ENCODE measurements at places on chromosomes 6 and 20.

DNA sequence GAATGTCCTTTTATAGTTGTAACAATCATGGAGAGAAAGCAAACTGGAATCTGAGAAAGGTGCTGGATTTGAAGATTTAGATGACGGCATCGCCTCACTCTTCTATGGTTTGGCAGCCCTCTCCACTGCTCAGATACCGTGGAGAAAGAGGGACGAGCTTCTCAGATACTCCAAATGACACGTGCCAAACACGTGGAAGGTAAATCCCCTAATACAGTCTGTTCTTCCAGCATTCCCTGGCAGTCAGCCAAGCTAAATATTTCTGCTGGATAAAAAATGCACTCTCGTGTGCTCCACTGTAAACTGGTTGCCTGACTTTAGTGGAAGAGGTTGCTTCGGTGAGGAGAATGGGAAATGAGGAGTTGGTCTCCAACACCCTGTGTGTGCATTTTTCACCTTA, 16.7 kb upstream of the PRDM1 start:
- peak; percentile 86 for DNase-seq

- peak; percentile 98 for DNase-seq
These were observed 107.1 kb downstream of the COL12A1 start for GRCh38 chr6:75098709-75099108.

DNA sequence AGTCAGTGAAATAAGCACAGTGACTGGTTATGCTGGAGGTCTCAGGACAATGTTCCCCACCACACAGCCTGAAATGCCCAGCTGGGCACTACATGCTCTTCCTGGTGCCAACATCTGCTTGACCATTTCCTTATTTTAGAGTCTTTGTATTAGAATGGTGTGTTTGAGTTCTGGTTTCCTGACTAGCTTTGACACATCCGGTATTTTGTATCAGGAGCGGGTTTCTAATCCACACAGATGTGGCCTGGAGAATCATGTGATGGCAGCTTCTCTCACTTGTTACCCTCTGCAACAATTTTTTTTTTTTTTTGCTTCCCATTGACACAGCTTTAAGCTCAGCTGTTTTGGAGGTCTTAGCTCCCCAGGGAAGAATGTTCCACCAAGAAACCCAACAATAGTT, 164.5 kb upstream of the CST7 start:
- DNase-seq, result no peak

DNA sequence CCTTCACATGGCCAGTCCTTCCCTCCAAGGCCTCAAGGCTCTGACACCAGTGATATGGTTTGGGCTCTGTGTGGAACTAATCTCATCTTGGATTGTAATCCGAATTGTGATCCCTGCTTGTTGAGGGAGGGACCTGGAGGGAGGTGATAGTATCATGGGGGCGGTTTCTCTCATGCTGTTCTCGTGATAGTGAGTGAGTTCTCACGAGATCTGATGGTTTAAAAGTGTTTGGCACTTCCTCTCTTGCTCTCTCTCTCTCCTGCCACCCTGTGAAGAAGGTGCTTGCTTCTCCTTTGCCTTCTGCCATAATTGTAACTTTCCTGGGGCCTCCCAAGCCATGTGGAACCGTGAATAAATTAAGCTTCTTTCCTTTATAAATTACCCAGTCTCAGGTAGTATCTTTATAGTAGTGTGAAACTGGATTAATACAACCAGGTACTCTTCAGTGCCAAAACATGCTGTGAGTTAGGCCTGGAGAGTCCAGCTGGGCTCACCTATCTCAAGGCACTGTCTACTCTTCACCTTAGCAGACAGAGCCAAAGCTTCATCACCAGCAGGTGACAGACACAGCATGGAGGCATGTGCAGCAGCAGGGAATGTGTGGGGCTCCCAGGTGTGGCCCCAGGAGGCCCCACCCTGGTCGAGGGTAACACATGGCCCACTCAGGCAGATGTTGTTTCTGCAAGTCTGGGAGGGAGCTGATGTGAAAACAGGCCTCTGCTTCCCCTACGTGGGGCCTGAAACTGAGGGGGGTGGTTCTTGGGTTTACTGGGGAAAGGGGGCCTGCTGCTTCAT, 97.5 kb upstream of the CDYL start:
- DNase-seq, result no peak

- DNase-seq, result no peak
These were observed 30.6 kb upstream of the FOXC1 start for GRCh38 chr6:1579096-1579495.

DNA sequence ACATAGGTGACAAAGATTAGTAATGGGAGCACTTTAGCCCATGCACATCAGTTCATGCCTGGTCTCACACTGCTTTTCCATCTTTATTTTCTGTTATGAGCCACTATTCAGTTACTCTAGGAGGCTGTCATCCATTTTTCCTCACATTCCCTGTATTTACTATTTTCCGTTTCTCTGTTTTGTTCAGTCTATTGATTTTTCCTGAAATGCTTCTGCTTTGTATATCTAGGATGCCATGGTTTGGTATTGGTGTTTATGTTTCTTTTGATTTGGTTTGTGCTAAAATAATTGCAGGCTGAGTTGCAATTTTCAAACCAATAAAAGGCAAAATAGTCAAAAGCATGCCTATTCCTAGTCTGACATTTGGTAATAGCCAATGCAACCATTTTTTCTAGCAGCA, 28.9 kb upstream of the ZNF292 start:
- no peak for DNase-seq

DNA sequence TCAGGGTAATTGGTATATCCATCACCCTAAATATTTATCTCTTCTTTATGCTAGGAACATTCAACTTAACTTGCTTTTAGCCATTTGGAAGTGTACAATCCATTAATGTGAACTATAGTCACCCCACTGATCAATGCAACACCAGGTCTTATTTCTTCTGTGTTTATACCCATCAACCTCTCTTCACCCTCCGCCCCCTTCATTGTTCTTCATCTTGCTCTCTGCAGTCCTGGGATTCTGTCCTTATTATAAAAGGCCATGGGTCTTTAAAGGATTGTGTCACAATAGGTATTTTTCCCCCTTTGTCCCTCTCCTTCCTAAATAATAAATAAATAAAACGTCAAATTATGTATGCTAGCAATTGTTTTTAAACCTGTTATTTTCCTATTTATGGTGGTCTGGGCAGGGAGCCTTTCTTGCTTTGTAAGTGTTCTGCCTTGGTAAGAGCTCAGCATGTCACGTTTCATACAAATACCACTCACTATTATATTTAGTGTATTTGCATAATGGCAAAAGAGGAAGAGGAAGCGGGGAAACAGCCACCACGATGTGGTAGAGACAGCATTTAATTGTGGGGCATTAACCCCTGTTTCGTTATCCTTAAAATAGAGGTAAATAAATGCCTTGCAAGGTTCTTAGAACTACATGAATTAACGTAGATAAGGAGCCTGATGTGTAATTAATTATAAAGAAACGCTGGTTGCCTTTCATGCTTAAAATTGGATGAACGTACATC, 1.9 kb downstream of the ABRACL start:
- DNase-seq, result no peak

Data from EH (cell line).